ENCODE measurements at places on chromosomes 2 and 18. TPM values are rescaled to one million over a fixed set of nuclear protein-coding genes. Genes with fewer than 3 reads are reported as not detected.

- DNase-seq, result no peak
- H3K4me3 ChIP-seq, result no peak overlapping the region
- no peaks in the 10 kb centered on the region for H3K36me3 ChIP-seq
- no peaks in the 10 kb centered on the region for H3K27me3 ChIP-seq
Observed at GRCh38 chr2:120963997-120964705, 228.5 kb downstream of the GLI2 start.

The RAB27B gene
- total RNA-seq, result 23.4 TPM

DNA sequence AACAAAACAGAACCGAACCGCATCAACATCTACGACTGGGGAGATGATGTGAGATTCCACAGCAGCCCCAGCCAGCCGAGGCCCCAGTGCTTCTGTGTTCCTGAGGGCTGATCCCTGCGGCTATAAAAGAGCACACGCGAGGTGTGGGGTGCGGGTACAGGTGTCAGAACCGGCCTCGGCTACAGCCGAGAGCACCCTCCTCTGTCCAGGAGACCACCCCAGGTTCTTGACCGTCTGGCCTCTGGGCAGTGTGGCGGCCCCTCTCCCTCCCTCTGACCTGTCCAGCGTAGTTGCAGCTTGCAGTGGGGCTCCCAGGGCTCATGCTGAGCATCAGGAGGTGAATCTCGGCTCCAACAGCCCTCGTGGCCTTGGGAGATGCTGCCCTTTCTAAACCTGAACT lies 23.7 kb downstream of the RTP5 start:
- H3K27me3 ChIP-seq, result no peaks in the 10 kb centered on the region
- H3K36me3 ChIP-seq, result no peaks in the 10 kb centered on the region
- no peak overlapping the region for H3K27ac ChIP-seq
- peak; percentile 45 for DNase-seq
- no peak overlapping the region for H3K4me3 ChIP-seq

- H3K27ac ChIP-seq, result no peak overlapping the region
- no peak overlapping the region for H3K4me3 ChIP-seq
- H3K4me1 ChIP-seq, result no peaks in the 10 kb centered on the region
- DNase-seq, result no peak
- H3K36me3 ChIP-seq, result no peaks in the 10 kb centered on the region
Observed at GRCh38 chr2:14157816-14158215, 474.7 kb upstream of the LRATD1 start.

- no peak for DNase-seq
Observed at GRCh38 chr2:183164650-183165015, 40.4 kb downstream of the NUP35 start.

The AQP4 gene
- 147 TPM for total RNA-seq

GRCh38 chr2:204135752-204136151 lies 199.2 kb downstream of the ICOS start:
- DNase-seq, result no peak
- H3K4me1 ChIP-seq, result no peaks in the 10 kb centered on the region
- no peaks in the 10 kb centered on the region for H3K36me3 ChIP-seq
- H3K27ac ChIP-seq, result no peak overlapping the region

- H3K27ac ChIP-seq, result no peak overlapping the region
- H3K27me3 ChIP-seq, result no peaks in the 10 kb centered on the region
- DNase-seq, result no peak
- H3K4me1 ChIP-seq, result no peaks in the 10 kb centered on the region
- no peak overlapping the region for H3K4me3 ChIP-seq
Observed at GRCh38 chr18:79481046-79481790, 85.5 kb downstream of the NFATC1 start.

GRCh38 chr2:236971131-236971821 lies 114.4 kb upstream of the COPS8 start:
- no peaks in the 10 kb centered on the region for H3K36me3 ChIP-seq
- no peak overlapping the region for H3K4me3 ChIP-seq
- DNase-seq, result no peak
- H3K4me1 ChIP-seq, result peaks cover 17% of the 10 kb centered on the region
- H3K27ac ChIP-seq, result peak overlapping the region; percentile 59

The ACADL gene
- 68.6 TPM for total RNA-seq

The CCBE1 gene
- 9.6 TPM for total RNA-seq

DNA sequence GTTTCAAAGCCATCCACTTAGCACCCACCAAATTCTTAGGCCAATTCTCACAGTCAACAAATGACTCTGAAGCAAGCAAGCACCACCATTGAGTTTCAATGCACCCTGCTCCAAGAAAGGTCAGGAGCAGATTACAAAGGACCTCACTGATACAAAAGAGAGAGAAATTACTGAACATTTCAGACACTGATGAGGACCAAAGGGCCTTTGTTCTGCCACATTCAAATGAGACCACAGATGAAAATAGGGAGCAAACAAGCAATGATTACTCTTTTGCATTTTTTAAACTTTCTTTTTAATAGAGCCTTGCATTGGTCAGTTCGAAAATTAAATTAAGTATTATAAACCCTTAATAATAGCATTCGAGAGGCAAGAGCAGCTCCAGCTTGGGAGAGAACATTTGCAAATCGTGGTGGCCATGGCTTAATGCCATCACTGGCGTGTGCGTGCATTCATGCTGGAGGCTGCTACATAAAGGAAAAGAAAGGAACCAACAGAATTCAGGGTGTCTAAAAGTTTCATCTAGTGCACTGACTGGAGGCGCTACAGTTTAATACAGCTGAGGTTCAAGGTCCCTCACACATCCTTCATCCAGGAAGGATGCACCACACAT lies 87.5 kb downstream of the KLF7 start:
- H3K4me1 ChIP-seq, result peaks cover 25% of the 10 kb centered on the region
- peaks cover 22% of the 10 kb centered on the region for H3K36me3 ChIP-seq
- no peaks in the 10 kb centered on the region for H3K27me3 ChIP-seq
- H3K4me3 ChIP-seq, result no peak overlapping the region
- no peak overlapping the region for H3K27ac ChIP-seq

The CRYBA2 gene
- total RNA-seq, result not detected

The NAT8 gene
- total RNA-seq, result not detected

The TMEM237 gene
- total RNA-seq, result 11.5 TPM

- no peaks in the 10 kb centered on the region for H3K36me3 ChIP-seq
- no peaks in the 10 kb centered on the region for H3K27me3 ChIP-seq
- H3K27ac ChIP-seq, result no peak overlapping the region
- peaks cover 6% of the 10 kb centered on the region for H3K4me1 ChIP-seq
- no peak overlapping the region for H3K4me3 ChIP-seq
- no peak for DNase-seq
Observed at GRCh38 chr2:9793156-9793917, 49.9 kb upstream of the TAF1B start.

The STEAP3 gene
- 22.6 TPM for total RNA-seq

- no peak overlapping the region for H3K27ac ChIP-seq
- H3K36me3 ChIP-seq, result no peaks in the 10 kb centered on the region
- no peak overlapping the region for H3K4me3 ChIP-seq
- no peaks in the 10 kb centered on the region for H3K4me1 ChIP-seq
- DNase-seq, result no peak
Observed at GRCh38 chr18:52343138-52343537, 3.1 kb downstream of the DCC start.

The COMMD1 gene
- 59.7 TPM for total RNA-seq

The SPIRE1 gene
- 76.7 TPM for total RNA-seq

DNA sequence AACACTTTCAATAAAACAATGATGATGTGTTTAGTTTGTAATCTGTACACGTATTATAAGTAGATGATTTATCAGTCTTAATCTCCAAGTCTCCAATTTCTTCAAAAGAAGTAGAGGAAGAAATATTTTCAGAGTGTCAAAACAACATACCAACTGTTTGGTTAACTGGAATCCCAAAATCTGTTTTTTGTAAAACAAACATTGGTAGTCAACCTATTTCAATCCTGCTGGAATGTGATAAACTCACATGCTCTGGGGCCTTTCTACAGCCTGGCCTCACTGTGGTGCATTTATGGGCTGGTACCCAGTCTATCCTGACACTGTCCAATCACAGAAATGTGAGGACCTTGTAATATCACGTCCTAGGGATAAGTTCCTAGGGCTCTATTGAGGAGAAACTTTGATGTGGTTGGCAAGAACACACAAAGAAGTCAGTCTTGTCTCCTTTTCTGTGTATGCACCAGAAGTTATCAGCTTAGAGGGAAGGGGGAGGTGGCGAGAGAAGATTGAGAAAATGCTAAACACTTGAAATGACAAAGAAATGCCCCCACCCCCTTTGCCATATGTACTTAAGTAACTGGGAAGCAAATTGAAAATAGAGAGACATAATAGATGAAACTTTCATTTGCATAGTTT lies 47.2 kb downstream of the PRKRA start:
- DNase-seq, result no peak
- H3K4me3 ChIP-seq, result no peak overlapping the region
- H3K27me3 ChIP-seq, result no peaks in the 10 kb centered on the region
- H3K36me3 ChIP-seq, result no peaks in the 10 kb centered on the region

The CROCC2 gene
- total RNA-seq, result 0.23 TPM

- no peaks in the 10 kb centered on the region for H3K36me3 ChIP-seq
- no peak overlapping the region for H3K4me3 ChIP-seq
- H3K4me1 ChIP-seq, result no peaks in the 10 kb centered on the region
- no peak overlapping the region for H3K27ac ChIP-seq
- H3K27me3 ChIP-seq, result no peaks in the 10 kb centered on the region
Observed at GRCh38 chr2:31401580-31401979, 13.0 kb downstream of the XDH start.

GRCh38 chr2:79129804-79130203 lies 9.5 kb downstream of the REG1A start:
- no peak for DNase-seq
- H3K27ac ChIP-seq, result no peak overlapping the region
- no peaks in the 10 kb centered on the region for H3K36me3 ChIP-seq
- H3K4me3 ChIP-seq, result no peak overlapping the region

The PID1 gene
- total RNA-seq, result 33.9 TPM

DNA sequence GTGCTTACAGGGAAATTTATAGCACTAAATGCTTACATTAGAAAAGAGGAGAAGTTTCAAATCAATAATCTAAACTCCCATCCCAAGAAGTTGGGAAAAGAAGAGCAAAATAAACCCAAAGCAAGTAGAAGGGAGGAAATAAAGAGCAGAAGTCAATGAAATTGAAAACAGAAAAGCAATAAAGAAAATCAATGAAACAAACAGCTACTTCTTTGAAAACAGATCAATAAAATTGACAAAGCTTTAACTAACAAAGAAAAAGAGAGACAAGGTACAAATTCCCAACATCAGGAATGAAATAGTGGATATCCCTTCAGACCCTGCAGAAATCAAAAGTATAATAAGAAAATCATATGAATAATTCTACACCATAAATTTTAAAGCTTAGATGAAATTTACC lies 25.5 kb upstream of the ONECUT2 start:
- no peaks in the 10 kb centered on the region for H3K4me1 ChIP-seq
- no peak overlapping the region for H3K27ac ChIP-seq
- no peaks in the 10 kb centered on the region for H3K27me3 ChIP-seq
- H3K4me3 ChIP-seq, result no peak overlapping the region
- H3K36me3 ChIP-seq, result no peaks in the 10 kb centered on the region

DNA sequence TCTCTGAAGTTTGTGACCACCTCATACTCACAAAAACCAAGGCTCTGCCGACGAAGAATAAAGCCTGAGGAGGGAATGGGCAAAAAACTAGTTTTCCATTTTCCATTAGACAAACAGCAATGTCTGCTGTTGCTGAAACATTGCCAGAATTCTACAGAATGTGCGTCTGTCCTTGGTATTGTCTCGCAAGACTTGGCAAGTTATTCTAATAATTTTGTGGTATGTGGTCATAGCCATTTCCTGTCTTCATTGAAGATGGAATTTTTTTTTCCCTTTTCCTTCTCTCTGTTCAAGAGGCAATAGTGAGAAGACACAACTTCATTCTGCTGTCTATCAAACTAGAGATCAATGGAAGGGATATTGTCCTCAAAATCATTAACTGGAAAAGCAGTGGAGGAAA lies 296.1 kb downstream of the RND3 start:
- DNase-seq, result no peak
- no peak overlapping the region for H3K4me3 ChIP-seq
- H3K27me3 ChIP-seq, result no peaks in the 10 kb centered on the region
- no peak overlapping the region for H3K27ac ChIP-seq
- H3K4me1 ChIP-seq, result no peaks in the 10 kb centered on the region

DNA sequence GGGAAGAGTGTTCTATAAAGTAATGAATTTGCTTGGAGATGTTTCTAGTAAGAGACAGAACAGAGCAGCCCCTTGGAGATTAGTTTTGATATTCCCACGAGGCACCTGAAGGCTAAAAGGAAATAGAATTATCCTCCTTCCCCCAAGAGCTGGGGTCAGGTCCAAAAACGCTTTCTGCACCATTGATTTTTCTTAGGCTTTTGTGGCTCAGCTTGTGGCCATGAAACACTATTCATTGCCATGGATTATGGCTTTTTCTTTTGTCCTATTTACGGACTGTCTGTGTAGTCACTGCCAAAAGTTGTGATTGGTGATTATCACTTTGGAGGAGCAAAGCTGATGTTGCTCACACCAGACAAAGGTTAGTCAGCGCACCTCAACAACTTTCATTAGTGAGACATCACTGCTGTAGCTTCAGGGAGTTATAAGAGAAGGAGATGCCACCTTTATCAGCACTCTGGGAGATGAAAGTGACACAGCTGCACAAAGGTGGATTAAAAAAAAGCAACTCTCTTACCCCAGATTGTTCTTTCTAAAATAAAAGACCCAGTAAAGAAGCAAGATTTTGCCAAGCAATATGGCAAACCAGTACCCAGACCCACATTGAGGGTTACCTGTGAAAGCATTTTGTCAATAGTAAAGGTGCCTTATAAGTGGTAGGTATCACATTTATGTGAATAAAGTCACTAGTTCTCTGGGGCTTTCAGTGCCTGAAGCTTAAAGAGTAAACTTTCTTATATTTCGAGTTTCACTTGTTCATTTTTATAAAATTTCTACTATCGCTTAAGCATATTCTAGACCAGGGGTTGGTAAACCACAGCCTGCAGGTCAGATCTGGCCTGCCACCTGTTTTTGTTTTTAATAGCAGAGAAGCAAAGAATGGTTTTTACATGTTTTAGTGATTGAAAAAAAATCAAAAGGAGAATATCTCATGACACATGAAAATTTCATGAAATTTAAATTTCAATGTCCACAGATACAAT lies 10.6 kb downstream of the CXCR4 start:
- H3K27ac ChIP-seq, result no peak overlapping the region
- H3K4me1 ChIP-seq, result no peaks in the 10 kb centered on the region
- DNase-seq, result no peak
- H3K27me3 ChIP-seq, result no peaks in the 10 kb centered on the region

GRCh38 chr2:156787517-156787916 lies 351.3 kb downstream of the GPD2 start:
- DNase-seq, result no peak
- no peaks in the 10 kb centered on the region for H3K4me1 ChIP-seq
- H3K36me3 ChIP-seq, result no peaks in the 10 kb centered on the region
- no peak overlapping the region for H3K27ac ChIP-seq
- no peak overlapping the region for H3K4me3 ChIP-seq

DNA sequence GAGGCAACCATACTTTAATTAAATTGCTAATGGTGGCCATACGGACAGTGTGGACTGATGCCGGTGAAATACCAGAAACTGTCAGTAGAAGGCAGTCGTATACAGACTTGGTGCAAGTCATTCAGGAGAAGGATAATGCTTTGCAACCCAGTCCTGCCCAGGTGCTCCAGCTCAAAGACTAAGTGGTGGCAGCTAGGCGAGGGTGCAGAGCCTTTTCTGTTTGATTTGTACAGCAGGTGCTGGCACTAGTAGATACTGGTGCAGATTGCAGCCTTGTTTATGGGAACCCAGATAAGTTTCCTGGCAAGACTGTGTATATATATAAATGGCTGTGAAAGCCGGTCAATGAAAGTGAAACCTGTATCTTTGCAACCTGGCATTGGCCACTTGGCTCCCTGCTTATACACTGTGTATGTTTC lies 208.3 kb upstream of the SYT4 start:
- no peak for DNase-seq
- no peaks in the 10 kb centered on the region for H3K36me3 ChIP-seq
- no peaks in the 10 kb centered on the region for H3K4me1 ChIP-seq
- H3K27me3 ChIP-seq, result no peaks in the 10 kb centered on the region

- no peaks in the 10 kb centered on the region for H3K36me3 ChIP-seq
- H3K27me3 ChIP-seq, result no peaks in the 10 kb centered on the region
- H3K27ac ChIP-seq, result no peak overlapping the region
- H3K4me1 ChIP-seq, result no peaks in the 10 kb centered on the region
Observed at GRCh38 chr2:15263976-15264685, 297.0 kb downstream of the NBAS start.

All from upper lobe of left lung (tissue), 6 donors.